GF-D8 (cell line): ENCODE measurements at places on chromosomes 11 and 22.

GRCh38 chr11:122523846-122524805 lies 131.4 kb upstream of the UBASH3B start:
- peak; percentile 70 for DNase-seq

DNA sequence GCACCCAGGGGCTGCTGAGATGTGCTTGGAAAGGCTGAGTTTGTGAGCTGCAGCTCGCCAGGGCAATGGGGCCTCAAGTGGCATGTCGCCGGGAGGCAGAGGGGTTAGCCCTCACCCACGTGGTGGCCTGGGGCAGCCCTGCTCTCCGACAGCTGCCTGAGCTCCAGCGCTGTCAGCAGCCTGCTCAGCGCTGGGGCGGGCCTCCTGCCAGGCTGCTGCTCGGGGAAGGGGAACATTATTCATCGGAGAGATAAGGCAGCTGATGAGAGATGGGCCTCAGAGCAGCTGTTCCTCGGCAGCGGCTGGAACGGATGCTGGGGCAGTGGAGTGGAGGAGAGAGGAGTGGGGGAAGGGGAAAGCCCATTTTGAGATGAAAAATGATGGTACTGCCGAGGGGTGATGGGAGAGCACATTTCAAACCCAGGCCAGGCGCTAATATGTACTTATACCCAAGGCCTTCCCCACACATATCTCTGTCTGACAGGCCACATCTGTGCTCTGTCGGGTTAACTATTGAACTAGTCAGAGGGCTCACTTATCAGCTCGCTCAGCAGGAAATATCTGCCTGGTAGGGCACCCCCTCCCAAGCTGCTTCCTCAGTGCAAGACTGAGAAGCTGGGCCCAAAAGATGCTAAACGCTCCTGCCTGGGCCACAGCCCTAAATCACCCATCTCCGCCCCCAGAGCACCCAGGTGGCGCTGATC lies 79.5 kb downstream of the TIMP3 start:
- no peak for DNase-seq

GRCh38 chr11:47243454-47243853 lies 5.2 kb downstream of the ACP2 start:
- DNase-seq: no peak

DNA sequence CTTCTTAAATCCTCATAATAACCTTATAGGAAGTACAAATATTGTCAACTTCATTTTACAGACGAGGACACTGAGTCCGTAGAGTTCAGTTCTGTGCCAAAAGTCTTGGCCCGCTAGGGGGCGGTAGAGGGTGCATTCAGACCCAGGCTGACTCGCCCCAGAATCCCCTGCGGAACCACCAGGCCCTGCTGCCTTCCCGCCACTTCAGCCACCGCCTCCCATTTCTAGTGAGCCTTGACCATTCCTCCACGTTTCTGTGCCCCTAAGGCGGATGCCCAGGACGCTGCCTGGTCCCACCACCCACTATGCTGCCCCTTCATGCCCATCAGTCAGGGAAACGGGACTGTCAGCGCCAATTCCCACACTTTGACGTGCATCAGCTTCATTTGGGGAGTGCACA lies 19.1 kb downstream of the SYT13 start:
- no peak for DNase-seq

DNA sequence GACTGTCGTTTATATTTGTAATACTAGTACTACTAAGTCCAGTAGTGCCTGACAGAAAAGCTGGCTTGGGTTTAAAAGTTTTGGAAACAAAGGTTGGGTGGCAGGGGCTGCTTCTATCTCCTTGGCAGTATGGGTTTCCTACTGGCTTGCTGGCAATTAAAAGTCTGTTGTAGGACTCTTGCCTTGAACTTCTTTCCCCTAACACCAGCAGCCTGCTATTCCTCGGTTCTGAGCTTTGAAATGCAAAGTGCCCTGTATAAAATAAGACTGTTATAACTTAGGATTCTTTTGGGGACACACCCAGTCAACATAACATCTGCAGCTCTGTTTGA lies 1.3 kb downstream of the RNF169 start:
- no peak for DNase-seq

DNA sequence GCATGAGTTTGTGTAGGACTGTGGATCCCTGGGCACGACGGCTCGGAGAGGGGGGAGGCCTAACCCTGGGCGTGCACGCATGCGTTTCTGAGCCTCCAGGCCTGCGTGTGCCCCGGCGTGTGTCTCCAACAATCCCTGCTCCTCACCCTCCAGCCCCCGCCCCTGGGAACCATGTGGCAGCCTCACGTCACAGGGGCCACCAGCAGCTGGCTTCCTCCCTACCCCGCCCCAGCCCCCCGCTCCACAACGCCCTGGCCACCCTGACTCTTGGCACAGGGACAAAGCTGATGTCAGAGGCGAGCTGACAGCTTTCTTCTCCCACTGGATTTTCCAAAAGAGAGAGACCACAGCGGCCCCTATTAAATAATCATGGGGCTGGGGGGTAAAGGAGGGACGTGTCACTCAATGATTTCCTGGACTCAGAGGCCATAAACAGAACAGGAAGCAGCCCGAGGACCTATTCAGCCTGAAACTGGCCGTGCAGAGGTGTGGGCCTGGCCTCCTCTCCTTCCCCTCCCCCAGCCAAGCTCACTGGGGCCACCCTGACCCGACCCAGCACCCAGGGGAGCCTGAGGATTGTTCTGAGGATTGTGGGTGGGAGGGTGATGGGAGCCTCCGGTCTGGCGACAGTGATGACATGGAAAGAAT lies 6.8 kb upstream of the LIF start:
- no peak for DNase-seq

- no peak for DNase-seq
Observed at GRCh38 chr11:25159341-25159740, 662.5 kb downstream of the LUZP2 start.

DNA sequence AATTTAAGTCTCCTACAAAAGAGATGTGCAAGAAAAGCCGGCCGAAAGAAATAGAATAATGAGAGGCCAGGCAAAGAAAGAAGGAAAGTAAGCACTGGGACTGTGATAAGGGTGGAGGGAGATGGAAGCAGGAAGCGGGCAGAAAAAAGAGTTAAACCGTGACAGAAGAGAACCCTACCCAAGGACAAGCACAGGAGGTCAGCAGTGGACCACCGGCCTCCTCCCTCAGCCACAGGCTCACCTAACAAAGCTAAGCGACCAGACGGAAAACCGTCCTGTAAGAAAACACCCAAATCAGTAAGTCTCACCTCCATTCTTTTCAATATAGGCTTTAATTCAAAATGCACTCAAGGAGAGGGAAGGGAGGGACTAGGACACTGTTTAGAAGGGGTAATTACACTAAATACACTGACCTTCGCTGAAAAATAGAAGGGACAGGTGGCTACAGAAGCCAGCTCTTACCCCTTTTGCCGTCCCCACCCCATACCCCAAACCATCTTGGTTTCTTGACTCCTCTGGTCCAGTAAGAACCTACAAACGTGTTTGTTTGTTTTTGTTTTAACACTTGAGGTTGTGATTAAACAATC lies 1.9 kb downstream of the FAM181B start:
- no peak for DNase-seq

DNA sequence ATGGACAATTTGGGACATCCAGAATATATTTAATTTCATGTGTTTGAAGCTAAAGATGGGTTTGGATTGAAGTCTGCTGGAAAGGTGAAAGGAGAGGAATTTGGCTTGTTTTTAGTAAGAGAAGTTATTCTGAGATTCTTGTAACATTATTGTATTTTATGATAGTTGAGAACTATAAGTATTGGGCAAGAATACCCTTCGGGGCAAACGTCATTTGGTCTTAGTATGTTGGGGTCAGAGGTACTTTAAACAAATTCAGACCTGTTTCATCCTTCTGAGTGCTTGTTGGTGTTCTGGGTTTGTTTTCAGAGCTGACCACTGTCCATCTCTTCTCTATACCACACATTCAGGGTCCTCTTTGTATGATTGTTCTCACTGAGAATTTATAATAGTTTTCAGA lies 19.5 kb downstream of the PANX1 start:
- no peak for DNase-seq

DNA sequence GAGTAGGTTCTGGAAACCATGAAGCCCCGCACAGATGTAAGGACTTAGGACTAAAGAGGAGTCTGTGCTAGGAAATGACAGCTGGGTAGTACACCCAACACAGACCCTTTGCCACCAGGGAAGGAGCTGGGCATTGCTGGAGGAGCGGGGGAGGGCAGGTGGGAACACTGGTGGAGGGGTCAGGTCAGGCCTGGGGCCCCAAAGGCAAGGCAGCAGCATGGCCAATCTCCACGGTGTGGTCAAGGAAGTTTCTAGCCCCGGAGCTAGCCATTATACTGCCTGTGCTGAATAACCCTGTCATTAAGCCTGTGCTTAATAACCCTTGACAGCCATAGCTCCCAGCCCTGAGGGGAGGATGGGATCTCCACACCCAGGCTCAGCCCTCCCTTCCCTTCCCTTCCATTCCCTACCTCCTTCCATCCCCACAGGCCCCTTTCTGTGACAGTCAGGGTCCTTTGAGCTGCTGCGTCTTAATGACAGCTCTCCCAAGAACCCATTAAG lies 2.1 kb downstream of the TMPRSS4 start:
- DNase-seq: no peak

DNA sequence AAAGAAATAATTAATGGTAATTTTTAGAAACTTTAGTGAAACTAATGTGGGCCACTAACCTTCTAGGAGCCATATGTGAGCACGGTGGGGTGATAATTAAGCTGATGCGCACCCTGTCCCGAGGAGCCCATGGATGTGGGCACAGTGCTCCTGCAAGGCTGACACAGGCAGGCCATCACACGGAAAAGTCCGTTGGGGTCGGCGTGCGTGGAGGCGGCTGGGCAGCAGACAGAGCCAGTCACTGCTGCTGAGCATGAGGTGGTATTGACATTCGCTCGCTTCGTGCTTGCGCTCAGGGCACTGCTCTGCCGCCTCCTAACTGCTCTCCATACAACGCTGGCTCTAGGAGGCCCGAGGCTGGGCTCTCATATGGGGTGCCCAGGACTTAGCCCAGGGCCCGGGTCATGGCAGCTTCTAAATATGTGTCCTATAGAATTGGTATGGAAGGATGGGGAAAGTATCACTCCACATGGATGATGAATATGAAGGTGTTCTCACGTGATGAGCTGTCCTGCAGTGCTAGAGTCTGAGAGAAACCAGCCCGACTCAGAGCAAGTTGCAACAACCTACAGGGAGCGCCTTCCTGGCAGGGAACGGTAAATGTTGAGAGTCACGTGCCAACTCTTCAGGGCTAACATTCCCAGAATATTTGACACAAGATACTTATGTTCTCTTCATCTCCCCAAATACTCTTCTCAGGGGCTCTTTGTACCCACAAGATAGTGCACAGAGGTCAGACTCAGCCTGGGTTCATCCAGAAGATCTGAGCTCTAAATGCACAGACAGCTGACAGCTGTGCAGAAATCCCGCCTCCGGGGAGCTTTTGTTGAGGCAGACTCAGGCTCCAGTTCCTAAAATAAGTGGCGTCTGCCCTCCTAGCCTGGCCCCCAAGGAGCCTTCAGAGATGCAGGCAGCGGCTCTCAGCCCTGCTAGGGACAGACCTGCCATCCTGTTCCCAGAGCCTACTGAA lies 50.6 kb upstream of the ARFGAP3 start:
- DNase-seq: no peak

- no peak for DNase-seq
Observed at GRCh38 chr11:66478729-66479393, 1.4 kb upstream of the DPP3 start.

DNA sequence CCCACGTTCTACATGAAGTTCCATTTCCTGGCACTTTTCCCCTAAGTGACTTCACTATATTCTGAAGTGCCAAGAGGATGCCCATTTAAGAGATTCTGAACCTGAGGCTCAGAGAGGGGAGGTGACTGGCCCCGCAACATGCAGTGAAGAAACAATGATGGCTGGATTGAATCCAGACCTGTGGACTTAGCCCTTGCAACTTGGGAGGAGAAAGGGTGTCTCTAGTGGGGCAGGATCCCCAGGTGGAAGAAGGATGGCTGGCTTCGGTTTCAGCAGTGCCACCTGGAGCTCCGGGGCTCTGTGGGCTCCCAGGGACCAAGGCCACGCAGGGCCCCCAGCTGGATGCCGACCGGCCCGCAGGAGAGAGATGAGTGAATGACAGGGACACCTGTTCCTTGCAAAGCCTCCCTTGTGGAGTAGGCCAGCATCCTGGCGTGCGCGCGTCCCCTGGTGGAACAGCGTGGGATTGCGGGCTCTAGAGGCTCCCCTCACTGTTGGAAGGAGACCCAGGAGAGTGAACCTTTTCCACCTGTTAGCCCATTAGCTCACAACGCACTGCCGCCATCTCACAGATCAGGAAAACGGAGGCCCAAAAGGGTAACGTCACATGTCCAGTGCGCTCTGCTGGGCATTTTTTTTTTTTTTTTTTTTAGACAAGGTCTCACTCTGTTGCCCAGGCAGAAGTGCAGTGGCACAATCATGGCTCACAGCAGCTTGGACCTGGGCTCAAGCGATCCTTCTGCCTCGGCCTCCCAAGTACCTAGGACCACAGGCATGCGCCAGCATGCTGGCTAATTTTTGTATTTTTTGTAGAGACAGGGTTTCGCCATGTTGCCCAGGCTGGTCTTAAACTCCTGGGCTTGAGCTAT lies 104.7 kb downstream of the KIAA1671 start:
- no peak for DNase-seq

DNA sequence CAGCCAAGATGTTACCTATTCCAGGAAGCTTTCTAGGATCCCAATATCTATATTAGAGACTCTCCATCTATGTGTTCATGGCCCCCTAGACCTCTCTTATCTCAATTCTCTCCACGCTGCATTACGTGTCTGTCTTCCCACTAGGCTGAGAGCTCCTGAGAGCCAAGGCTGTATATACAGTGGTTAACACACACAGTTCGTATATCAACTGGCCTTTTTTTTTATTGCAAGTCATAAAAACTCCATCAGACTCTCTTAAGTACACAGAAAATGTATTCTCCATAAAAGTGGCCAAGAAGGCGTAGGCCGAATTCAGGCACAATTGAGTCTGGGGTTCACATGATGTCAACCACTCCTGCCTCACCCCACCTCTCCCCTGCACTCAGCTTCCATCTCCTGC lies 115.9 kb downstream of the TRIM29 start:
- DNase-seq: no peak

- DNase-seq: no peak
Observed at GRCh38 chr11:66195867-66196266, 72.6 kb upstream of the RAB1B start.

GRCh38 chr22:27679176-27679575 lies 122.4 kb downstream of the MN1 start:
- no peak for DNase-seq

DNA sequence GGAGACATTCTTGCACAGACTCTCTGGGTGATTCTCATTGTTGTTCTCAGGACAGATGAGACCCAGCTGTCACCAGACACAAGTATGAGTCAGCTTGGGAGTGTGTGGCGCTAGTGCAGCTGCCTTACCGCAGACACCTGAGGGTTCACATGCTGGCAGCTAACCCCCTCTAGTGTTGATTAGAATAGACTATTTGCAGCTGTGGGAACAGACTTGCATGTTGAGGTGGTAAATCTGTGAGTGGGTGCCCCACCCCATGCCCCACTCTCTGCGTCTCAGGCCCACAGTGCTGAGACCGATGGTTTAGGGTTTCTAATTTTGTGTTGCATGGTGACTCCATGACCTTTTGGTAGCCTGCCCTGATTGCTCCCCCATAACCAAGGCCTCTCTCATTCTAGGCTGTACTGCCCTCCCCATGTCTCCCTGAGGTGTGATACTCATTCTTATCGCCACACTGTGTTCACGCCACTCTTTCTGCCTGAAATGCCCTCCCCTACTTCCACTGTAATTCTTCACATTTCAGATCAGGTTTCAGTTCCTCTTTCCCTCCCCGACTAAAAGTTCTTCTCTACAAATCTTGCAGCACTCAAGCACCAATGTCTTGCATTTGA lies 73.7 kb upstream of the KIRREL3 start:
- peak; percentile 20 for DNase-seq

- no peak for DNase-seq
Observed at GRCh38 chr22:50141891-50142363, 28.6 kb upstream of the PANX2 start.
